ENCODE measurements at places on chromosomes 3 and 15.

GRCh38 chr15:42165106-42165505 is 8.7 kb upstream of the PLA2G4F start:
- H3K36me3 ChIP-seq, result peaks cover 59% of the 10 kb centered on the region
- H3K4me3 ChIP-seq, result no peak overlapping the region
- no peaks in the 10 kb centered on the region for H3K27me3 ChIP-seq
- DNase-seq, result no peak
- H3K4me1 ChIP-seq, result no peaks in the 10 kb centered on the region
- H3K27ac ChIP-seq, result no peak overlapping the region

DNA sequence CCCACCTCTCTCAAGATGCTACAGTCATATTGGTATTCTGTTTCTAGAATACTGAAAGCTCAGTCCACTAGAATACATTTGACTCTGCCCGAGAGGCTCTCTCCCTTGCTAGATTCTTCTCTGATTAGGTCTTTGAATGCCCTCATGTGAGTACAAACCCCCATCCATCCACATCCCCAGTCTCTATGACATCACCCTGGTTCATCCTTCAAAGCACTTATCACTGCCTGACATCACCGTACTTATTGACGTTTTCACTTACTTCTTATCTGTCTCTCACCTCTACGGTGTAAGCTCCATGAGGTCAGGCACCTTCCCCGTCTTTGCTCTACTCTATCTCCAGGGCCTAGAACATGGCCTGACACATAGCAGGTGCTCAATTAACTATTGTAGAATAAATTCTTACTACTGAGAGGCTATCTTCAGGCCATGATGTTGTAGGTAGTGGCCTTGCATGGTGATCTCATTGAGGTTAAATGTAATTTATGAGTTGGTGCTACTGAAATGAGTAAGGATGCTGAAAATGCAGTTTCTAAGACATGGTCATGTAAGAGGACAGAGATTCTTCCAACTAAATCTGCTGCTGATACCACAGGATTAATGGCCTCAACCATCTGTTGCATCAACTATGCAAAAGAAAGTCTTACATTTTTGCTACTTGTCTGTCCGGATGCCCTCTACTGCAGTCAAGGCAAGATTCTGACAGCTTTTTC is 26.8 kb downstream of the EOGT start:
- DNase-seq, result no peak
- no peaks in the 10 kb centered on the region for H3K4me1 ChIP-seq
- no peak overlapping the region for H3K4me3 ChIP-seq

- no peak overlapping the region for H3K27ac ChIP-seq
- H3K36me3 ChIP-seq, result peaks cover 4% of the 10 kb centered on the region
- DNase-seq, result no peak
These were observed 48.0 kb upstream of the TPRG1 start for GRCh38 chr3:189123595-189124387.

DNA sequence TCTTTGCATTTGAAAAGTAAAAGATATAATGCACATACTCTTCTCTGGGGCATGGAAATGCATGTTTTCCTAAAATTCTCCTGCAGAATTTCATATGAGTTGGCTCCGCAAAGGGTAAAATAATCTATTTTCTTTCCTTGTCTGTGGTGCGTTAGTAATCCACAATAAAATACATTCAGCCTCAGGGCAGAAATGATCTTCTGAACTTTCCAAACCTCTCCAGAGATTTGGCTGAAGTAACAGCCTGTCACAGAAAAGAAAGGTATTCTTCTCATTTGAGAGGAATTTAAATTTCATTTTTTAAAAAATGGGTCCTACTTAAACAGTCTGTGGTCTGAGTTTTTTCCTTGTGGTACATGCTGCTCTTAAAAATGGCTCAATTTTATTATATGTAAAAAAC is 182.7 kb upstream of the DCBLD2 start:
- no peaks in the 10 kb centered on the region for H3K27me3 ChIP-seq
- no peak overlapping the region for H3K4me3 ChIP-seq
- no peak for DNase-seq
- H3K36me3 ChIP-seq, result no peaks in the 10 kb centered on the region

DNA sequence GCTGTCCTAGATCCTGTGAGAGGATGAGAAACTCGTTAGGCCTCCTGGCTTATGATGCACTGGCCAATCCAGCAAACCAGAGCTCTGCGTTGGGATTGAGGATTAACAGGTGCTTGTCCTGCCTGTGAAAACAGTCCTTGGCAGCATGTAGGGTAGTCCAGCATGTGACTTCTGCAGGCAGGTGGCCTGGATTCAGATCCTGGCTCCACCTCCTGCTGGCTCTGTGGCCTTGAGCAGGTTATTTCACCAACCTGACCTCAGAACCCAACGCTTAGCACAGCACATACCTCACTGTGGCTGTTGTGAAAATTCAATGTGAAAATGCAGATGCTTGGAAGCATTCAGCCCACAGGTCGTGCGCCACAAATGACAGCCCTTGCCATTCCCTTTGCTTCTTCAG is 33.6 kb downstream of the PLA2G4D start:
- peaks cover 25% of the 10 kb centered on the region for H3K27me3 ChIP-seq
- no peak overlapping the region for H3K4me3 ChIP-seq
- H3K36me3 ChIP-seq, result no peaks in the 10 kb centered on the region
- no peak overlapping the region for H3K27ac ChIP-seq
- peaks cover 10% of the 10 kb centered on the region for H3K4me1 ChIP-seq
- no peak for DNase-seq

GRCh38 chr15:47716516-47716915 is 789 bp upstream of the SEMA6D start:
- no peaks in the 10 kb centered on the region for H3K4me1 ChIP-seq
- no peaks in the 10 kb centered on the region for H3K36me3 ChIP-seq
- no peak overlapping the region for H3K4me3 ChIP-seq
- DNase-seq, result no peak
- H3K27ac ChIP-seq, result no peak overlapping the region
- H3K27me3 ChIP-seq, result peaks cover 53% of the 10 kb centered on the region

DNA sequence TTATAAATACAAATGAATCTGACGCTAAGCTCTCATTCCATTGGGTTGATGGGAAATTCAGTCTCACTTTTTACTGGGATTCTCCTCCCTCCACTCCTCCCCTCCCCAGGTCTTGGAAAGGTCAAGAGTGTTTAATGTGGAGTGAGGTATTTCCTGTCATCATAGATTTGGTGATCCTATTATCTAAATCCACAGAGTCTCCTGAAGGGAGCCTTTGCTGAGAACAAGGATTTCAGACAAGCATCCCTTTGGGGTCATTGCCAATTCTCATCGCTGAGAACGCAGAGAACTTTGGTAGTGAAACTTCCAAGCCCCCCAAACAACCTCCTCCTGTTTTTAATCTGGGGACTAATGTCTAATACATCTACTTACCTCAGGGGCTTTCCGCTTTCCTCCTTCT is 297.9 kb downstream of the OTOL1 start:
- H3K36me3 ChIP-seq, result no peaks in the 10 kb centered on the region
- DNase-seq, result no peak
- no peak overlapping the region for H3K4me3 ChIP-seq
- H3K27me3 ChIP-seq, result no peaks in the 10 kb centered on the region

DNA sequence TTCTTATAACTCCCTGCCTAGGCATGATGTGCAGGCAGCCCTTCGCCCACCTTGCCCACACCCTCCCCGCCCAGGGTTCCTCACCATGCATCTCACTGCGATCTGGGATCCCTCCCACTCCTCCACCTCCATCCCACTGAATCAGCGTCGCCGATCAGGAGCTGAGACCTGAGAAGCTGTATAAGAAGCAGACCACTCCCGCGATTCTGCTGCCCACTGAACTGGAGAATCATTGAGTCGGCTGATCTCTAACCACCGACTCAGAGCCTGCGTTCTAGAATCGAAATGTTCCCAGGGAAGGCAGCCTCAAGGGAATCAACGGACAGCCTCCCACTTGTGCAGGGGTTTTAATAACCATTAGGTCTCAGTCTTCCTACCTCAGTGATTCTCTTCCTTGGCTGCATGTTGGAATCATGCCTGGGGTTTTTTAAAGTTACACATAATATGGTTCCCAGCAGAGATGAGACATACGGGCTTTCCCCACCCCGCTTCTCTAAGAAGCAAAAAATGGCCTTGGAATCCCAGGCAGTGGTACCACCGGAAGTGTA is 60.2 kb downstream of the TMEM44 start:
- H3K4me3 ChIP-seq, result no peak overlapping the region
- no peaks in the 10 kb centered on the region for H3K36me3 ChIP-seq
- H3K27ac ChIP-seq, result no peak overlapping the region
- no peak for DNase-seq
- H3K4me1 ChIP-seq, result peaks cover 13% of the 10 kb centered on the region

DNA sequence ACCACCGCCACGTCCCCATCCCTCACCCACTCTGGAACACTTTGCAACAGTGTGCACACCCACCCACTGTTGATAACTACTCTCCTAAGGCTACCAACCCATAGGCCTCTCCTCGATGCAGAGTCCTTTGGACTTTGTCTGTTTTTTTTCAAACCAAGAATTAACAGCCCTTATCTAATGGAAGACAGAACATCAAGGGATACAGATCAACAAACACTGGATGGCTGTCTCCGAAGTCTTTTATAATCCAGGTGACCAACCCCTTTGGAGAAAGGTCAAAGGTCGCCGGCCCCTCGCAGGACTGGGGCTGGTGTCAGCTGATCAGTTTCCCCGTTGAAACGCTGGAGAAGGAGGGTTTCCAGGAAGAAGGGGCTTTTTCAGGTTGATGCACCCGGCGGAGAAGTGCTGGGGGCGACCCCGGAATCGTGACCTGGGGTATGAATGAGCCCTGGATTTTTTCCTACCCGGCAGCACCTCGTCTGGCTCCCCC is 532 bp downstream of the B4GALT4 start:
- peak overlapping the region; percentile 90 for H3K27ac ChIP-seq
- peaks cover 17% of the 10 kb centered on the region for H3K36me3 ChIP-seq
- DNase-seq, result peak; percentile 28
- peaks cover 47% of the 10 kb centered on the region for H3K4me1 ChIP-seq
- no peaks in the 10 kb centered on the region for H3K27me3 ChIP-seq

- no peaks in the 10 kb centered on the region for H3K27me3 ChIP-seq
- peaks cover 57% of the 10 kb centered on the region for H3K36me3 ChIP-seq
- H3K4me3 ChIP-seq, result peak overlapping the region; percentile 50
- peak overlapping the region; percentile 97 for H3K27ac ChIP-seq
- DNase-seq, result no peak
- H3K4me1 ChIP-seq, result peaks cover 99% of the 10 kb centered on the region
These were observed 52.0 kb downstream of the SMAD3 start for GRCh38 chr15:67117370-67117769.

- no peaks in the 10 kb centered on the region for H3K4me1 ChIP-seq
- peak; percentile 45 for DNase-seq
- H3K27ac ChIP-seq, result no peak overlapping the region
- no peaks in the 10 kb centered on the region for H3K36me3 ChIP-seq
- no peak overlapping the region for H3K4me3 ChIP-seq
These were observed 23.6 kb downstream of the TIMP4 start for GRCh38 chr3:12135029-12135657.

DNA sequence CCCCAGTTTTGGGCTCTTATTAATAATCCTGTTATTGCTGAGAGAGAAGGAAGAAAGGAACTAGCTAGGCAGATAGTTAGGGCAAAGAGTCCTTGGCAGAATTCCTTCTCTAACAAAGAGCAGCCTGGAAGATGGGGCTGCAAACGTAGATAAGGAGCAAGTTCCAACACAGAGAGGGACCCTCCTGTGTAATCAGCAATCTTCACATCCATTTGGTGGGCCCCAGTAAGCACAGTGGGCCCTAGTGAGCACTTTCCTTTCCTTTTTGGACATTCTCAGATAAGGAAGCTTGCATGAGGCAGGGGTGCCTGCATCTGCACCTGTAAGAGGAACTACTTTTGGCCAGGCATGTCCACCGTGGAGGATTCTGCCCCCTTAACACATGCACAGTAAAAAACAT is 119.6 kb upstream of the SGO1 start:
- H3K4me1 ChIP-seq, result no peaks in the 10 kb centered on the region
- no peaks in the 10 kb centered on the region for H3K36me3 ChIP-seq
- H3K4me3 ChIP-seq, result no peak overlapping the region
- DNase-seq, result no peak
- H3K27ac ChIP-seq, result no peak overlapping the region

- no peaks in the 10 kb centered on the region for H3K4me1 ChIP-seq
- H3K36me3 ChIP-seq, result peaks cover 4% of the 10 kb centered on the region
- no peak overlapping the region for H3K4me3 ChIP-seq
- H3K27me3 ChIP-seq, result peaks cover 8% of the 10 kb centered on the region
- no peak for DNase-seq
These were observed 12.7 kb upstream of the PXYLP1 start for GRCh38 chr3:141218926-141219325.

- no peak for DNase-seq
- no peak overlapping the region for H3K4me3 ChIP-seq
- peaks cover 2% of the 10 kb centered on the region for H3K27me3 ChIP-seq
- peaks cover 6% of the 10 kb centered on the region for H3K4me1 ChIP-seq
These were observed 11.8 kb upstream of the SGO1 start for GRCh38 chr3:20197775-20198174.

GRCh38 chr3:65951836-65952505 is 86.7 kb downstream of the MAGI1 start:
- no peak overlapping the region for H3K27ac ChIP-seq
- no peaks in the 10 kb centered on the region for H3K4me1 ChIP-seq
- H3K36me3 ChIP-seq, result no peaks in the 10 kb centered on the region
- H3K4me3 ChIP-seq, result no peak overlapping the region

- no peak overlapping the region for H3K27ac ChIP-seq
- H3K4me1 ChIP-seq, result no peaks in the 10 kb centered on the region
- no peaks in the 10 kb centered on the region for H3K36me3 ChIP-seq
- no peak for DNase-seq
- H3K27me3 ChIP-seq, result no peaks in the 10 kb centered on the region
These were observed 463.7 kb upstream of the ROBO2 start for GRCh38 chr3:76576201-76576600.

DNA sequence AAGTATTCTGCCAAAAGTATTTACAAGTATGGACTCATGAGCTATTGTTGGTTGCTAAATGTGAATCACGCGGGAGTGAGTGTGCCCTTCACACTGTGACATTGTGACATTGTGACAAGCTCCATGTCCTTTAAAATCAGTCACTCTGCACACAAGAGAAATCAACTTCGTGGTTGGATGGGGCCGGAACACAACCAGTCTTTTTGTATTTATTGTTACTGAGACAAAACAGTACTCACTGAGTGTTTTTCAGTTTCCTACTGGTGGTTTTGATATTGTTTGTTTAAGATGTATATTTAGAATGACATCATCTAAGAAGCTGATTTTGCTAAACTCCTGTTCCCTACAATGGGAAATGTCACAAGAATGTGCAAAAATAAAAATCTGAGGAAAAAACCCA is 30.3 kb downstream of the SYNM start:
- no peaks in the 10 kb centered on the region for H3K27me3 ChIP-seq
- no peak overlapping the region for H3K4me3 ChIP-seq
- no peaks in the 10 kb centered on the region for H3K36me3 ChIP-seq
- H3K27ac ChIP-seq, result no peak overlapping the region
- DNase-seq, result no peak

- H3K4me1 ChIP-seq, result peaks cover 18% of the 10 kb centered on the region
- H3K36me3 ChIP-seq, result peaks cover 3% of the 10 kb centered on the region
- H3K4me3 ChIP-seq, result peak within 1 kb of the TSS; percentile 81
- peak within 1 kb of the TSS; percentile 52 for H3K27ac ChIP-seq
- DNase-seq, result peak; percentile 11
- peaks cover 10% of the 10 kb centered on the region for H3K27me3 ChIP-seq
These were observed at the start of gene B3GNT5 for GRCh38 chr3:183252973-183253527. B3GNT5 (plus strand) TSS chr3:183253253; CDS start chr3:183269799, 16,546 bp downstream.

DNA sequence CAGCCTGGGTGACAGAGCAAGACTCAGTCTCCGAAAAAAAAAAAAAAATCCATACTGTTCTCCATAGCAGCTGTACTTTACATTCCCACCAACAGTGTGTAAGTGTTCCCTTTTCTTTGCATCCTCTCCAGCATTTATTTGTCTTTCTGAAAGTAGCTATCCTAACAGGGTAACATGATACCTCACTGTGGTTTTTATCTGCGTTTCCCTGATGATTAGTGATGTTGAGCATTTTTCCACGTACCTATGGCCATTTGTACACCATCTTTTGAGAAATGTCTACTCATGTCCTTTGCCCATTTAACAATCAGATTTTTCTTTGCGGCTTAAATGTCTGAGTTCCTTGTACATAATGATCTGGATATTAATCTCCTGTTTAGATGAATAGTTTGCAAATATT is 119.3 kb downstream of the RFX7 start:
- H3K4me1 ChIP-seq, result no peaks in the 10 kb centered on the region
- H3K36me3 ChIP-seq, result peaks cover 56% of the 10 kb centered on the region
- no peak for DNase-seq
